ENCODE measurements at places on chromosomes 2 and 18.
A peak's percentile ranks its signal among the peaks of the same experiment; 100 is the strongest.

GRCh38 chr2:106089611-106090010 is 104.5 kb downstream of the UXS1 start:
- no peak for DNase-seq

DNA sequence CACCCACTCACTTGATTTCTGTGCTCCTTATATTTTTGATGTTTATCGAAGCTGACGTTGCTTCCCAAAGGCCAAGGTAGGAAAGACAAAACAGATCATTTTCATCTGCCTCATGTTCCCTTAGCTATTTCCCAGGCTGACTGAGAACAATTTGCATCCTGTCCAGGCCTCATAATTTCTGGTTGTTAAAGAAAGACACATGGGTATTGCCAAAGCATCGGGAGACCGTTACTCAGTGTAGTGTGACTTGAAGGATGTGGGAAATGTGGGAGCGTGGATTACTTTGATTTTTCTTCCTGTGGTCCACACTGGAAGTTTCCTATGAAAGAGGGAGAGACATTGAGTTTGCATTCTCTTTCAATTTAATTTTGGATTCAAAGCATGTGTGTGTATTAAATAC is 204.6 kb downstream of the TRIB2 start:
- DNase-seq = no peak

GRCh38 chr2:165508927-165509326 is 39.4 kb downstream of the CSRNP3 start:
- no peak for DNase-seq

DNA sequence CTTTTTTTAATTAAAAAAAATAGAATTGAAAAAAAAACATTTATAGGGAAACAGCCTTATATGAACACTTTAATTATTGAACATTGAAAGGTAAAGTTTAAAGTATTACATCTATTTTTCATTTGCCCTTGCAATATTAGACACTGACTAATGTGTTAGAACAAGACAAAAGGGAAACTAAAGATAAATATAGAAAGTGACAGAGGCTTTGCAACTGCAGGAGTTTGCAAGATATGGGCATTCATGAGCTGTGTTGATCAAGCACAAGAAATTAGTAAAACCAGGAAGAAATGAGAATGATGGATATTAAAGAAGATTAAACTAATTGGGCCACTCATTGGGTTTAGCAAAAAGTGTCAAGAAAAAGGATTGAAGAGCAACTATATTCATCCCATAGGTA is 1097.7 kb upstream of the CELF4 start:
- no peak for DNase-seq

GRCh38 chr2:164023896-164024295 is 288.1 kb upstream of the FIGN start:
- no peak for DNase-seq

- no peak for DNase-seq
Measured at GRCh38 chr2:66582987-66583880, 148.3 kb downstream of the MEIS1 start.

- no peak for DNase-seq
Measured at GRCh38 chr2:215667585-215668377, 231.9 kb upstream of the FN1 start.

DNA sequence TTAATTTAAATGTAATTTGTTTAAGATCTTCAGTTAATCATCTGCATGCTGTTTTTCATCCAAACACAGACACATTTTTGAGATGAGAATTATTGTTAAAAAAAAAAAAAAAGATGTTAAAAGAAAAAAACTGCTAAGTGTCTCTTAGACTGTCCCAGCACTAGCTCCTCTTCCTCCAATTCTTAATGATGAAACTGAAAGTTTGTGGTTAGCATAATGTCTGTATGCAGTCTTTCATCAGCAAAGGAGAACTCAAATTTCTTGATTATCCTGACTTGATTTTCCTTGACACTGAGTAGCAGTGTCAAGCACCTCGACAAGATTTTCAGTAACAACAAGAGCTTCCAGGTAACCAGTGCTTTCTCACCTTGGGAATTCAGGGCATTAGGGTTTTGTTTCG is 274.4 kb downstream of the LRRTM1 start:
- DNase-seq = no peak

DNA sequence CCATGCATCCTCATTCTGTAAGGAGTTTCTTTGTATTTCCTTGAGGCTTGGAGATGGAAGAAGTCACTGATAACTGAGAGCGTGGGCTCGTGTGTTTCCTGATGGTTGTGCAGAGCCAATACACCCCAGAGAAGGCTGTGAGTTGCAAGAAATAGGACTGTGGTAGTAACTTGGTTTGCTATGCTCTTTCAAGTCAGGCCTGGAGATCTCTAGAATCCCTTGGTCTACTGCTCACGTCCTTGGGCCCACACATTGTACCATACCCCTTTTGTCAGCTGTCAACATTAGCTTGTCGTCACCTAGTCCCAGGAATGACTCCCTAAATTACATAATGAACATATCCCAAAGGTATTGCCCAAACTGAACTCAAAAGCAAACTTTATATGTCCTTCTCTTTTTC is 238.3 kb upstream of the REV1 start:
- no peak for DNase-seq

- no peak for DNase-seq
Measured at GRCh38 chr2:216369821-216370220, 2.5 kb downstream of the MARCHF4 start.

- DNase-seq = no peak
Measured at GRCh38 chr18:31721601-31722000, 37.2 kb upstream of the B4GALT6 start.

GRCh38 chr18:52160636-52161035 is 179.4 kb upstream of the DCC start:
- DNase-seq = no peak

- DNase-seq = no peak
Measured at GRCh38 chr2:1586251-1586922, 157.9 kb downstream of the PXDN start.

DNA sequence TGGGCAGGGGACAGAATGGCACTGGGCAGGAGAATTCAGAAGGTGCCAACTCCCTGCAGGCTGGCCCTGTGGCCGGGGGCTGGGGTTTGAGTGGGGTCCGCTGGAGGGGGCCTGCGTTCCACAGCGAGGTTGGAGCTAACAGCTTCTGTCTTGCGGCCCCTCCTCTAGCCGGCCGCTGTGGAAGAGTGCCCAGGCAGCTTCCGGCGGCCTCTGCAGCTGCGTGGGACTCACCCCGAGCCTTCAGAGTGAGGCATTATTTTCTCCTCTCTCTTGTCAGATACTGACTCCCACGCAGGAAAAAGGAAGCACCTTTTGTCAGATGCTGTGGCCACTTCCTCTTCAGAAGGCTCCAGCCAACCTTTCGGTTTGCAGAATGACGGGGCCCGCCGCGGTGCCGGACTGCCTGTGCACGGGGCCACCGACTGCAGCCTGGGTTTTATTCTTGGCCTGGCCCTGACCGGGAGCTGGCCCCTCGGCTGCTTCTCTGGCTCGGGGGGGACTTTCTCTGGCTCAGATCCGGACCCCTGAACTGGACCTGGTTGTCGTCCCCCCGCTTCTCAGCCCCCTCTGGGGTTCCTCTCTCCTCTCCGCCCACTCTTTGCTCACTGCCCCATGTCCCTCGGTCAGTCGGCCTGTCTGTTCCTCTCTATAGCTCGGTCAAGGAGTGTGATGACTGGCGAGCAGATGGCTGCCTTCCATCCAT is 40.1 kb downstream of the ARHGAP25 start:
- peak; percentile 42 for DNase-seq

DNA sequence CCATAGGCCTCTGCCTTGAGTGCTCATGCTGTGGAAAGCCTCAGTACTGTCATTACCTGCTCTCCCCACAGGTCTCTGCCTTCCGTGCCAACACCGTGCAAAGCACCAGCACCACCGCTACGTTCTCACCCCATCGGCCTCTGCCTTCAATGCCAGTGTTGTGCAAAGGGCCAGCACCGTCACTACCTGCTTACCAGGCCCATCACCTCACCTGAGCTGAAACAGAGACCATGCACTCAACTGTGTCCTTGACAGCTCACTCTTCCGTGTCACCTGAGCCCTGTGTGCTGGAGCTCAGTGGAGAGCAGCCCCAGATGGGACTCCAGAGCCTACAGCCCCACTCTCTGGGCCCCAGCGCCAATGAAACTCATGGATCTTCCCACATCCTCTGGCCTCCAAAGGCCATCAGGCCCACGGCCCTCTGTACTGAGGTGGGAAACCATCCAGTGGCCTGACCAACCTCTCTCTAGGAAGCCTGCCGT is 62.7 kb downstream of the ZNF516 start:
- no peak for DNase-seq

GRCh38 chr2:31002537-31003150 is 135.6 kb downstream of the GALNT14 start:
- no peak for DNase-seq

GRCh38 chr18:22241921-22242361 is 72.6 kb downstream of the GATA6 start:
- DNase-seq = no peak

Measured in stimulated activated CD4-positive, alpha-beta T cell treated with anti-CD3 and anti-CD28 coated beads, Interleukin-12 subunit alpha, Interleukin-12 subunit beta, amount 100 ng/mL, for 4 hours (primary cell).